ENCODE measurements at places on chromosomes 1 and 21.
A peak's percentile ranks its signal among the peaks of the same experiment; 100 is the strongest.

- DNase-seq = no peak
These were observed 57.2 kb downstream of the LAMC1 start for GRCh38 chr1:183080406-183080805.

- no peak for DNase-seq
These were observed 55.2 kb downstream of the IRF2BP2 start for GRCh38 chr1:234554698-234555311.

- DNase-seq = peak; percentile 13
These were observed 4.1 kb downstream of the NRIP1 start for GRCh38 chr21:15060543-15061175.

DNA sequence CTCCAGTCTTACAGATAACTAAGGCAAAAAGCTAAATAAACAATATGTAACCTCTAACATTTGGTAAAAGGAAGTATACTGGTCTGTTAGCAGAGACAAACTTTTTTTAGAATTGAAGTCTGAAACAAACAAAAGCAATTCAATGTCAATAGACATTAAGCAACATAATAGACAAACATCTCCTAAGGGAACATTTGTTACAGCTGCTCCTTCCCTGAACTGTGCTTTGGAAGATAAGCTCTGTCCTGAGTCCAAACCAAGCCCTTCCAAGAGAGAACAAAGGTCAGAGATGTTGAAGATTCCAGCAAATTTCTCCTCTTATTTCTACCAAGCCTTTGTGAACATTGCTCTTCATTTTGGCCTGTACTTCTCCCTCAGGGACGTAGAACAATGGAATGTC, 25.3 kb downstream of the FMO2 start:
- no peak for DNase-seq

DNA sequence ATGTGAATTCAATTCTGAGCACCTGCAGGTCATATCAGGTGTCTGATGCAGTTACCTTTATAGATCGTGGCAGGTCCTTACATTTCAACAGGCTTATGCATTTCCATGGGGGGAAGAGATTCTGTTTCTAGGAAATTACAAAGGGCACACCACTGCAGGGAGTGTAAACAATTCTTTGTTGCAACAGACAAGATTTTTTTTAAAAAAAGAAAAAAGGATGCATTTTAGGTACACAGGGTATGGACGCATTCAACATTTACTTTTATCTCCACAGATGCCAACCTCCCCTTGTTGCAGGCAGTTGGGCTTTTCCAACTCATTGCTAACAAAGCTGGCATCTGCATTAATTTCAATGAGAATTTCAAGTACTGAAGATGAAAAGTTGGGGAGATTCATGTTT, 13.5 kb upstream of the TEKT2 start:
- no peak for DNase-seq

- no peak for DNase-seq
These were observed 16.6 kb downstream of the PSEN2 start for GRCh38 chr1:226887006-226887405.

- no peak for DNase-seq
These were observed 50.9 kb upstream of the NR5A2 start for GRCh38 chr1:199976496-199977144.

- no peak for DNase-seq
These were observed 758 bp downstream of the NAXE start for GRCh38 chr1:156592158-156592909.

GRCh38 chr1:243513726-243514491, 258.1 kb downstream of the SDCCAG8 start:
- no peak for DNase-seq

DNA sequence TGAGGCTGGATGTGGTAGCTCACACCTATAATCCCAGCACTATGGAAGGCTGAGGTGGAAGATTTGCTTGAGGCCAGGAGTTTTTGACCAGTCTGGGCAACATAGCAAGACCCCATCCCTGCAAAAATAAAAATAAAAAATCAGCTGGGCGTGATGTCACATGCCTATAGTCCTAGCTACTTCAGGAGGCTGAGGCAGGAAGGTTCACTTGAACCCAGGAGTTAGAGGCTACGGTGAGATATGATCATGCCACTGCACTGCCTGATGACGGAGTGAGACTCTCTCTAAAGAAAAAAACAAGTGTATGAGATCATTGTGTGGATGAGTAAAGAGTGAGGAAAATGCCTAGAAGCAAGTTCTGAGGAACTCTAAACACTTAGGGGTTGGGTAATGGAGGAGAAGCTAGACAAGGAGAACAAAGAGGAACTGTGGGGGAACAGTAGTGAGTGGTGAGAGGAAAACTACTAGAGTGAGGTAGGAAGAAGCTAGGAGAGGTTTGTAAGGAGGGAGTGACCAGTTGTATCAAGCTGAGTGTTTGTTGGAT, 17.0 kb downstream of the CLIC4 start:
- DNase-seq = peak; percentile 45

DNA sequence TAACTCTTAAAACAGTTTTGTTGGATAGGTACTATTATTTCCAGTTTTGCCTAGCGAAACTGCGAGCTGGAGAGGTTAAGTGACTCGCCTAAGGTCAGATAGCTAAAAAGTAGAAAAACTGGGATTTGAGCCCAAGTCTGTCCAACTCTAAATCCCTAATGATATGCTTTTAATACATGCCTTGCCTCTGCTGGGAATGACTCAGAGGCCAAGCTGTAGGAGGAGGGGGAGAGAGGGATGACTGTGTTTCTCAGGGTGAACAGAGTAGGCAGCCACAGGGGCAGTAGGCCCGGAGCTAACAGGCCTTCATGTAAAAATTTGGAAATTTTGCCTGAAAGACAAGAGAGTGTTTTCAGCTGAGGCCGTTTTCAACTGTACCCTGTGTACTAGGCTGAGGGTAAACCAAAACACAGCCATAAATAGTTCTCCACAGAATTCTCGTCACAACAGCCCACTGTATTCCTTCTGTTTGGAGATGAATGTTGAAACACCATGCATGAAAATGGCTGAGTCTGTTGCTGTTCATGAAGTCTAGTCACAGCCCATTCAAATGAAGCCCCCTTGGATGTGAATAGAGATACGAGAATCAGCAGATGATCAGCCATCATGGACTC, 107.5 kb upstream of the HOOK1 start:
- no peak for DNase-seq

- no peak for DNase-seq
These were observed 67.5 kb downstream of the CD2 start for GRCh38 chr1:116821763-116822162.

DNA sequence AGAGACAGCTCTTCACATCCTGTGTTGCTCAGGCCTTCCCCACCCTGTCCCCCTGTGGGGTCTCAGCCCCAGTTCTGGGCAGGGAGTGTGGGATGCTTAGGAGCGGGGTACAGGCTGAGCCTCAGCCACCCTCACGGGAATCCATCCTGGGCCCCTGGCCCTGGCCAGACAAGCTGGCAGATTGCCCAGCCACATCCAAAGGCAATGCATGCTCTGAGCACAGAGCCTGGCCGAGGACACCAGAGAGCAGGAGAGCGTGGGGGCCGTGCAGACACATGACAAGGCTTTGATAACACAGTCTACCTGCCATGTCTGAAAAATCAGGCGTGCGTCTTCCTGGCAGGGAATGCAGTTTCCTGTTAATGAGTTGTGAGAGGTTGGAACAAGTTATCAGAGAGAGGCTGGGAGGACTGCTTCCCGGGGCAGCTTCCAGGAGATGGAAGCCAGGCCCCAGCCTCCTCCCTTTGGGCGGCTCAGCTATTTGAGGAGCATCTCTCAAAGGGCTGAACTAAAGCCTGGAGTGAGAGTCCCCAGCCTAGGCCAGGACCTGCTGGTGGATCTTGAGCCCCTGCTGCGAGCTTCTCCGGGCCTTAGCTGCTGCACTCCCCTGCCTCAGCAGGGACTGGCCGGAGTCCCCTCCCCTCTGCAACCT, 72.2 kb upstream of the SELENON start:
- DNase-seq = no peak

DNA sequence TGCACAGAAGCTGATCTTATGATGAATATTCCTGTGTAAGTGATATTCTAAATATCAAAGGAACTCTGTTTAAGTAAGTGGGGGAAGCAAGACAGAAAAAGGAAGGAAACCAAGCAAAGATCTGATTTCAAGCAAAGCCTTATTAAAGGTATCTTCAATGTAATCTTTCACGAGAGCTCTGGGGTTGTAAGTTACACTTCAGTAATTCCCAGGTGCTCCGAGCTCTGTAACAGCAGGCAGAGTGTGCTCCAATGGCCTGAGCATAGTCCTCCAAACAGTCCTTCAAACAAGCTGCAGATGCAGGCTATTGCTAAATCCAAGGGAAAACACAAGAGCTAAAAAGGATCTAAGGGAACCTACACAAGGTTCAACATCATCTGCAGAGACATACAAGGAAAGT, 949.7 kb upstream of the TMPRSS15 start:
- DNase-seq = no peak

- no peak for DNase-seq
These were observed 37.6 kb upstream of the CLSTN1 start for GRCh38 chr1:9861360-9861759.

GRCh38 chr1:3282656-3283430, 171.6 kb upstream of the ARHGEF16 start:
- DNase-seq = no peak

DNA sequence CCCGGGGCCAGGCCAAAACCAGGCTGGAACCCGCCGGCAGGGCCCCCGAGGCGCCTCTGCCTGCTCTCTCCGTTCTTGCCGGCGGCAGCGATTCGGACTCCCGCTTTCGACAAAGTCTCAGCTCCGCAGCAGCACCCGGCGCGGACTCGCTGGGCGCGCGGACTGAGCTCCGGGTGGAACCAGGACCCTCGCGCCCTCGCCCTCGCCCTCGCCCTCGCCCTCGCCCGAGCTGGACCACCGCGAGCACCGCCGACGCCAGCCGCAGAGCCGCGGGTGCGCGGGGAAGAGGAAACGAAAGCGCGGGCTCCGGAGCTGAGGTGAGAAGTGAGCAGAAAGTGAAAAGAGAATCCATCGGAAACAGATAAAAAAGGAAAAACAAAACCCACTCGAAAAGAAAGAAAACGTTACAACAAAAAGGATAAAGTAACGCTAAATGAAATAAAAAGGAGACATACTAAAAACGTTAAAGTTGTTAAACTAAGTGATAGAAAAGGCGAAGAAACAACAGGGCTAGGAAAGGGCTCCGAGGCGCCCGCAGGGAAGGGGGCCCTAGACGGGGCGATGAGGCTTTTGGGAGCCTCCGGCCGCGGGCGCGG, 64.9 kb downstream of the MEF2D start:
- no peak for DNase-seq

DNA sequence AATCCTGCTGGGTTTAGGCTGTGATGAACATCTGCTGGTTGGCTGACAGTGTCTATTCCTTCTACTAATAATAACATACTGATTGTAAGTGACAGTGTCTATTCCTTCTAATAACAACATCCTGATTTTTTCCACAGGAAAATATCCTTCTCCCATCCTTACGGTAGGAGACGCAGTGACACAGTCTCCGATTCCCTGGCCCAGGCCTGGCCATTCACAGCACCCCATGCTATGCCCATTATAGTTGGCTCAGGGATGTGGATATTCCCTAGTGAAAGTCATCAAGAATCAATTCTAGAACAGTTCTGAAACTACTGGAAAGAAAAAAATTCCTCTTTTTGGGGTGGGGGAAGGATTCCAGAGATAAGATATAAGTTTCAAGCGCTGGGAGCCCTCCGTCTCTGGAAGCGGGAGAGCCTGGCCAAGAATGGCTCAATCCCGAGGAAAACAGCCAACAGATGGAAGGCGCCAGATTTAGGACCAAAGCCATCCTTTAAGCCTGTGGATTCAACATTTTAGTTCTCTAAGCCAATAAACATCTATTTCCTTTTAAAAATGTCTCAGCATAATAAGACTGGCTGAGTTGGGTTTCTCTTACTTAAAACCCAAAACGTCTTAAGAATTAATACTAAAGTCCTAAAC, 88.6 kb downstream of the GPATCH2 start:
- no peak for DNase-seq

DNA sequence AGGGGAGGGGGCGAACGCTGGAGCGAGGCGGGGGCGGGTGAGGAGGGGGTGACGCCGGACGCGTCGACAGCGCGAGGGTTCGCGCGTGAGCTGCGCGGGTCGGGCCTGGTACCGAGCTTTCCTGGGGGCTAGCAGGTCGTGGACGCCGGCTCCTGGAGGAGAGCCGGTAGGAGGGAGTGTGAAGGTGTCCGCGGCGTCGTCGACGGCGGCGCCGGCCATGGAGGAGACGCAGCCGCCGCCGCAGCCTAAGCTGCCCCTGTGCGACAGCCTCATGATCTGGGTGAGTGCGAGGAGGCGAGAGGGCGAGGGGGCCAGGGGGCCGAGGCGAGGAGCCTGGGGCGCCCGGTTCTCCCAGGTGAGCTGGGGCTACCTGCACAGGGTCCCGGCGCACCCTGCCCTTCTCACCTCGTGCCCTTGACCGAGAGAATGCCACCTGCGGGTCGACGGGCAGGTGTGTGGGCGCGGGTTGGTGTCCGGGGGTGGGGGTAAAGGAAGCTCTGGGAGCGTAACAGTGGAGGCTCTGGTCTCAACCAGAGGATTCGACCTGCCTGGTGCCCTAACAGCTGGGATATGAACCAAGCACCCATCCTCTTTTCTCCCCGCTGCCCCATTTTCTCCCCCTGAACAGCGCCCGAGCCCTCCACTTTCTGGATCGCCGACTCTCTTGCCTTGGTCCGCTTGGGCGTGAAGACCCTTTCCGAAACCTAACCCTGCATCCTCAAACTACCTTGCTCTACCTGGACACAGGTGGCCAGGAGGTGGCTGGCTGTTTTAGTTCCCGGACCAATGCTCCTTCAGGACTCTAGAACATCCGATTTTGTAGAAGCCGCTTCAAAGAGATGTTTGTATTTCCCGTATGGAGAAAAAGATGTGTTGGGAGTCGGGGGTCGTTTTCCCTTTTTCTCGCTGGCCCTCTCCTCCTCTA, at the start of gene HOOK1:
HOOK1 (plus strand) TSS at position 49 of the 925 bp plus-strand sequence; CDS start at position 218, 169 bp downstream.
- DNase-seq = no peak

- no peak for DNase-seq
These were observed 2.0 kb downstream of the HNRNPR start for GRCh38 chr1:23341931-23342692.

GRCh38 chr21:29175408-29176134, 45.1 kb downstream of the MAP3K7CL start:
- no peak for DNase-seq

GRCh38 chr1:46543761-46544560, 7.5 kb downstream of the KNCN start:
- DNase-seq = no peak

DNA sequence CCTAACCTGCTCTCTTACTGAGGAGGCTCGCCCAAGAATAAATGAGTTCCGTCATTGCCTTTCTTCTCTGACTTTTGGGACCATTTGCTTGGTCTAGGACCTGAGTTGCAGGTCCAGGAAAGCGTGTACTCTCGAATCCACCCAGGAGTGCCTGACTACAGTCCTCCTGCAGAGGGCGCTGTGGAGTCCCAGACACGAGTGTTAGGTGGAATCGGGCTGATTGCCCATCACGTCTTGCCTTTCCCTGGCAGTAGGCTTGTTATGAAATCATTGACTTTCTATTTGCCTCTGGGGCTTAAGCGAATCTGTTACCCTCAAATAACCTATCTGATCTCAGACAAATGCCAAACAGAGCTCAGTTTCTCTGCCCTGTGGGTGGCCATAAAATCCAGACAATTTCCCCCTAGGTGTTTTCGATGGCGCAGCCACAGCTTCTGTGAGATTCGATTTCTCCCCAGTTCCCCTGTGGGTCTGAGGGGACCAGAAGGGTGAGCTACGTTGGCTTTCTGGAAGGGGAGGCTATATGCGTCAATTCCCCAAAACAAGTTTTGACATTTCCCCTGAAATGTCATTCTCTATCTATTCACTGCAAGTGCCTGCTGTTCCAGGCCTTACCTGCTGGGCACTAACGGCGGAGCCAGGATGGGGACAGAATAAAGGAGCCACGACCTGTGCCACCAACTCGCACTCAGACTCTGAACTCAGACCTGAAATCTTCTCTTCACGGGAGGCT, at the start of gene IL20:
IL20 (plus strand) TSS at position 685 of the 733 bp plus-strand sequence. CDS start 230 bp downstream, outside the sequence.
- DNase-seq = peak; percentile 73

GRCh38 chr1:228076796-228077430, 5.6 kb upstream of the ARF1 start:
- no peak for DNase-seq
